ENCODE measurements at places on chromosomes 16 and 17.

- DNase-seq, result no peak
Observed at GRCh38 chr17:71118039-71118438, 948.7 kb downstream of the KCNJ2 start.

GRCh38 chr17:68840073-68840472, 115.1 kb downstream of the ABCA8 start:
- no peak for DNase-seq

DNA sequence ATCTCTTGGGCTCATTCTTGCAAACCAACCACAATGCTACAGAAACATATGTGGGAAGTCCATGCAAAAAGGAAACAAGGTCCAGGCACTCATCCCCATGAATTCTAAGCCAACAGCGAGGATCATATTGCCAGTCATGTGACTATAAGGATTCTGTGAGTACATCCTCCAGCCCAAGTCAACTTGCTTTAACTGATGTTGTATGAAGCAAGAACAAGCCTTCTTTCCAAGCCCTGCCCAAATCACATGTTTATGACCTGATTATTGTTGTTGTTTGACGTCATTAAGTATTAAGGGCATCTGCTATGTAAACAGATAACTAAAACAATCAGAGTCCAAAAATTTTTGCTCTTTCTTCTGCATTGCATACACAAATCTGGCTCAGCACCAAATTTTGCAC, 78.2 kb upstream of the MON1B start:
- no peak for DNase-seq

- DNase-seq, result peak; percentile 39
Observed at GRCh38 chr16:24075931-24076716, 180.0 kb upstream of the CACNG3 start.

DNA sequence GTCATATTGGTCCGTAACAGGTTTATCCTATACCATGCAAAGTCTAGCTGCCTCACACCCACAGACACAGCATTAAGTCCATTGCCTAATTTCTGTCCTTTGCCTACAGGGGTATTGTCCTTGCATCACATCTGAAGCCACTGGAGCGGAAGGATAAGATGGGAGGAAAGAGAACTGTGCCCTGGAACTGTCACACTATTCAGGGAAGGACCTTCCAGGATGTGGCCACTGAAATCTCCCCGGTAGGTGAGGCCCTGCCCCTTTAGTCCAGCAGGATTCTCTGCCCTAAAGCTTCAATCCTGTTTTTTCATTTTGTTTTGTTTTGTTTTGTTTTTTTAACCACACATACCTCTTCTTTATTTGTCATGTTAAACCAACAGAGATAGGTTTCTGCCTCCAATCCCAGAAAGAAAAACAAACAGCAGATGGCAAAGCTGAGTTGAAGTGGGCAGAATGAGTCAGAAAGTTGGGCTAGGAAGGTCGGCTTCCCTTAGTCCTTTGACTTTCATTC, 2.2 kb upstream of the EFTUD2 start:
- no peak for DNase-seq

GRCh38 chr16:83878838-83879237, 20.1 kb upstream of the MLYCD start:
- no peak for DNase-seq

DNA sequence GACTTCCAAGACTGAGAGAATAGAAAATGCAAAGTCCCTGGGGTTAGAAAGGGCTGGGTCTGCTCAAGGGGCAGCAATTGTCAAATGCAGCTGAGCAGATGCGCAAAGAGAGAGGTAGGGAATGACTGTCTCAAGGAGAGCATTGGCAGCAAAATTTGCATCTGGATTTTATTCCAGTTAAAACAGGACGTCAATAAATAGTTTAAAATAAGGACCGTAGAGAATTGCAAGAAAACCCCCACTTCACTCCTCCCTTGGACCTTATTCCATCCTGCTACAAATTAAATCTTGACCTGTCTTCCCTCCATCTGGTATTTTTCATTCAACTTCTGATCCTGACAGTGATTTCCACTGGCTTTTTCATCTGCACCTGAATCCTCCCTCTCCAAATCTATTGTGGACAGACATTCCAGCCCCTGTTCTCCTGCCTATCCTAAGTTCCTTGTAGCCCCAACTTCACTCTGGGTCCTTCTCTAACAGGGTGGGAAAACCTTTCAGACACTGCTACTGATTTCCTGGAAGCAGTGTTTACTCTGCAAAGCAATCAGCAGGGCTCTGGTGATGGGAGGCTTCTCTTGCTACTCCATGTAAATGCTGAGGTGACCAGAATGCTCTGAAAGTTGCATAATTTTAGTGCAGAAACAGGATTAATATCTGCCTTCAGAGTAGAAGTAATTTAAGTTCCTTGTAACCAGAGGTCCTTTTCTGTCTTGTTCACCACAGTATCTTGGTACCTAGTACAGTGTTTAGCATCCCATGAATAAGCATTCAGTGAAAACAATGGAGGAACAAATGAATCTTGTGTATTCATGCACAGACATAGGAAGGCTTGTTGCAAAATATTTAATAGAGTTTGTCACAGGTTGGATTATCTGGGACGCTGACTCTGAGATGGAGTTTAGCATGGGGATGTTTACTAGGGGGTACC, 79.2 kb downstream of the CDH11 start:
- no peak for DNase-seq

GRCh38 chr16:87947356-87948118, 3.7 kb upstream of the BANP start:
- no peak for DNase-seq

- no peak for DNase-seq
Observed at GRCh38 chr16:89410322-89410721, 80.0 kb downstream of the ANKRD11 start.

DNA sequence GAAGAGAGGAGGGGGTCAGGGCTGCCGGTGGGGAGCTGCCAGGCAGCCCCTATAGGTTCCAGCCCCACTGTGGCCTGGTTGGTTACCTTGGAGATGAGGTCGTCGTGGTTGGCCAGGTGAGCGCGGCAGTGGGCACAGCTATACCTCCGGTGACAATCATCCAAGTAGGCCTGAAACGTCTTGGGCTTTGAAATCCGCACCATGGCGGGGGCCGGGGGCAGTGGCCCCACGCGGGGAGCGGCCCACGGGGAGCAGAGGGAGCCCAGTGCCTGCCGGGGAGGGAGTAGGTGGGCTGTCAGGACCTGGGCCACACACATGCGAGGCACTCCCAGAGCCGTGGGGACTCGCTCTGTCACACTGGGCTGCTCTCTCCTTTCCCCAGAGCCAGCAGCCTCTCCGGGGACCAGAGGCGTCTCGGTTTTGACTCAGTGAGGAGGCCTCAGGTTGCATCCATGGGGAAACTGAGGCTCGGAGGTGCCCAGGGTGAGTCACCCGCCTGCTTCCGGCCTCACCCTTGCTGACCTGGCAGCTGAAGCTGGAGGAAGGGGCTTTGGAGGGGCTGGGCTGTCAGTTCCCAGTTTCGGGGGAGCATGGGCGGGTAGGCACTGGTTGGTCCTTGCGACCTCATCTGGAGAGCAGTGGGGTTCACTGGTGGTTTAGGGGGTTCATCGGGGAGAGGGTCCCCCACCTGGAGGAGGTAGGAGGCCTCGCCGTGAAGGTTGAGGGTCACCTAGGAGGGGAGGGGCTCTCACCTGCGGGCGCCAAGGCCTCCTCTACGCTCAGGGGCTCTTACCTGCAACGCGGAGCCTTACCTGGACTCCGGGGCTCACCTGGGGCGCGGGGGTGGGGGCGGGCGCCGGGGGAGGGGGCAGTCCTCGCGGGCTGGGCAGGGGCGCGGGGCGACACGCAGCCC, 591 bp downstream of the YPEL3 start:
- DNase-seq, result no peak

DNA sequence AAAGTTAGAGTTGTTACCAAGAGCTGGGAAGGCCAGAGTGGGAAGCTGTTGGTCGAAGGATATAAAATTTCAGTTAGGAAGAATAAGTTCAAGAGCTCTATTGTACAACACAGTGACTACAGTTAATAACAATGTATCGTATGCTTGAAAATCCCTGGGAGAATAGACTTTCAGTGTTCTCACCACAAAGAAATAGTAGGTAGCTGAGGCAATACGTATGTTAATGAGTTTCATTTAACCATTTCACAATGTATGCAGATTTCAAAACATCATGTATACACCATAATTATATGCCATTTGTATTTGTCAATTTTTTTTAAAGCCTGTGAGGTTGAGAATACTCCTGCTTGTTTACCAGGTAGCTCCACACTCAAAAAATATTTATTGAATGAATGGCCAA, 41.5 kb upstream of the MYOCD start:
- DNase-seq, result no peak

- no peak for DNase-seq
Observed at GRCh38 chr16:66752379-66752778, 970 bp upstream of the DYNC1LI2 start.

GRCh38 chr16:50878966-50879615, 137.2 kb downstream of the CYLD start:
- no peak for DNase-seq
